Posterior cingulate gyrus (tissue), 11 donors: ENCODE measurements at places on chromosomes 6 and 20.

- no peak for DNase-seq
These were observed 2.7 kb downstream of the FOXC1 start for GRCh38 chr6:1612299-1612973.

- DNase-seq, result no peak
These were observed 6.3 kb upstream of the WFDC13 start for GRCh38 chr20:45695496-45695895.

DNA sequence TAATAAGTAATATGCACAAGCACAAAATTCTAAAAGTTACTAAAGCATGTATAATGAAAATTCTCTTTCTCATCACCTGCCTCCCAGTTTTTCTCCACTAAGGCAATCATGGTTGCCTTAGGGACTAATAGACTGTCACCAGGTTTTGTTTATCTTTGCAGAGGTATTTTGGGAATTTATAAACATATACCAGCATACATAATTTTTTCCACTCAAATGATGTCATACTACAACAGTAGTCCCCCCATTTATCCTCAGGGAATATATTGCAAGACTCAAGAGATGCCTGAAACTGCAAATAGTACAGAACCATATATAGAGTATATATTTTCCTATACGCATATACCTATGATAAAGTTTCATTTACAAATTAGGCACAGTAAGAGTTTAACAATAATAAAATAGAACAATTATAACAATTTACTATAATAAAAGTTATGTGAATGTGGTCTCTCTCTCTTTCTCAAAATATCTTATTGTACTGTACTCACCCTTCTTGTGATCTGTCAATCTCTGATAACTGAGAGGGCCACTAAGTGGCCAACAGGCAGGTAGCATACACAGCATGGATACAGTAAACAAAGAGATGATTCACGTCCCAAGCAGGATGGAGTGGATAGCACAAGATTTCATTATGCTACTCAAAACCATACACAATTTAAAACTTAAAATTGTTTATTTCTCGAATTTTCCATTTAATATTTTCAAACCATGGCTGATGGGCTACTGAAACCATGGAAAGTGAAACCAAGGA is 19.7 kb downstream of the RBL1 start:
- no peak for DNase-seq

- DNase-seq, result no peak
These were observed 3.7 kb downstream of the NRN1 start for GRCh38 chr6:6002848-6003620.

- DNase-seq, result no peak
These were observed 61.6 kb downstream of the KIAA0319 start for GRCh38 chr6:24584382-24584720.

- no peak for DNase-seq
These were observed 409.1 kb upstream of the AGPAT4 start for GRCh38 chr6:161682982-161683381.

- DNase-seq, result no peak
These were observed 39.2 kb upstream of the MMS22L start for GRCh38 chr6:97322226-97322625.

GRCh38 chr6:151679081-151679480 is 128.4 kb upstream of the ESR1 start:
- no peak for DNase-seq

DNA sequence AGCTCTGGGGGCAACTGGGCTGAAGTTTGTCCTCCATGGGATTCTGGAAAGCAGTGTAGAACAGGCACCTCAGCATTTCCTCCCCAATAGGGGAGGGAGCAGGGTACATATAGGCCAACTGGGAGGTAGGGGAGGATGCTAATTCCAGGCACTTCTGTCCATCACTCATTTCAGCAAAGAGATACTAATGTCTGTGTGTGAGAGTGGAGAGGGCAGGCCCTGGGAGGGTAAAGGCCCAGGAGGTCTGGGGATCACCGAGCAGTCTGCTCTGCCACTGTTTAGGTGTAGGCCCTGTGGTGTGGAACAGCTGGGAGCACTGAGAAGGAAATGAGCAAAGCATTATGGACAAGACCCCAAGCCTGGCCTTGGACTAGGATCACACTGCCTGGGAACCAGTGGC is 158.7 kb downstream of the SLC24A3 start:
- no peak for DNase-seq

DNA sequence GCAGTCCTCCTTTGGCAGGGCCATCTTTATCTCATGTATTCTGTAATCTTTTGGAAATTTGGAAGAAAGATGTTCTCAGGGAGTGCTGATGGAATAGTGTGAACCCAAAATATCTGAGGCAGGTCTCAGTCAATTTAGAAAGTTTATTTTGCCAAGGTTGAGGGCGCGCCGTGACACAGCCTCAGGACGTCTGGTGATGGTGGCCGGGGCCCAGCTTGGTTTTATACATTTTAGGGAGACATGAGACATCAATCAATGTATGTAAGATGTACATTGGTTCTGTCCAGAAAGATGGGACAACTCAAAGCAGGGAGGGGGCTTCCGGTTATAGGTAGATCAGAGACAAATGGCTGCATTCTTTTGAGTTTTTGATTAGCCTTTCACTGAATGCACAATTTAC is 89.8 kb downstream of the ERMARD start:
- no peak for DNase-seq

DNA sequence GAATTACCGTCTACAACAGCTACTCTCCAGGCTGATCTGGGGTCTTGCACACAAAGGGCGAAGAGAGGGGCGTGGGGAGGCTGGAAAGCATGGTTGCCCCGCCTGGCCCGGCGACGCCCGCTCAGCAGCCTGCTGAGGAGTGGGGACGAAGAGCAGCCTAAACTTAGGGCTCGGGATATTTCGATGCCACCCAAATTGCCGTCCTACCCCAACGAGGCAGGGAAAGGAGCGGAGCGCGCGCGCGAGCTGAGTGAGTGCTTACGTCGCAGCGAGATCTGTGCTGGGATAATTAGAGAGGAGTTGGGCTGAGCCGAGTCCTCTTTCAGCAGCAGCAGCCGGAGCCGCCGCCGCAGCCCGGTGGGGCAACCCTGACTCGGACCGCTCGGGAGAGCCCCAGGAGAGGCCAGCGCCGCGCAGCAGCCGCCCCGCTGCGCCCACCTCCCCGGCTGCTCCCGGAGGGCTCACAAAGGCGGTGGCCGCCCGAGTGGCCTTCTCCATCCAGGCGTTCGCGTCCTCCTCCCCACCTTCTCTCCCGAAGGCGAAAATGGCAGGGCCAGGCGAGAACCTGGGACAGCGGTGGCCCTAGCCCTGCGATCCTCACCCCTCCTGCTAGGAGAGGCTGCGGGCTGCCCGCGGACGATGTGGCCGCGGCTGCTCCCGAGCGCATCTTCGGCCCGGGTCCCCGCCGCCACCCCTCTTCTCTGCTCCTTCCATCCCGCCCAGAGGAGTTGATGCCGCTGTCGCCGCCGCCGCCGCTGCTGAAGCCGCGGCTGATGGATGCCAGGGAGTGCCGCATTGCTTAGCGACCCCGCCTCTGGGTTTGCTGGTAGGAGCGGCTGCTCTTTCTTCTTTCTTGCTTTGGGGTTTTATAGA is at the start of gene CLVS2:
TSS of gene CLVS2 (plus strand) at position 315 of the 873 bp plus-strand sequence. CDS start 1,543 bp downstream, outside the sequence.
- DNase-seq, result peak; percentile 64

- DNase-seq, result no peak
These were observed 4.8 kb downstream of the TBPL1 start for GRCh38 chr6:133957780-133958242.

DNA sequence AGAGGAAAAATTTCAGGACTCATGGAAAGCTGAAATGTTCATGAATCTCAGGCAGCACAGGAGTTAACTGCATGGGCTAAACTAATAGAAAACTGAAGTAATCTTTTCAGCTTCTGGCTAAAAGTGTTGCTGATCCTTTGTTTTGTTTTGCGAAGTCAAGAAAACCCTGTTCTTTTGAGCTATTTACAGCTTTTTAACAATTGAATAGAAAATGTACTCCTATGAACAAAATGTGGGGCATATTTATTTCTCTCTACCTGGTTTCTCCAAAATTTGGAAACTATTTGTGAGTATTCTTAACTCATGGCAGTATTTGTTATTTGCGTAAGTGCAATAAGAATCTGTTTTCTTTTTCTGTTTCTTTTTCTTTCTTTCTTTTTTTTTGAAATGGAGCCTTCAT is 818.8 kb upstream of the CITED2 start:
- no peak for DNase-seq

- DNase-seq, result no peak
These were observed 118.8 kb downstream of the COL19A1 start for GRCh38 chr6:69985180-69985579.

DNA sequence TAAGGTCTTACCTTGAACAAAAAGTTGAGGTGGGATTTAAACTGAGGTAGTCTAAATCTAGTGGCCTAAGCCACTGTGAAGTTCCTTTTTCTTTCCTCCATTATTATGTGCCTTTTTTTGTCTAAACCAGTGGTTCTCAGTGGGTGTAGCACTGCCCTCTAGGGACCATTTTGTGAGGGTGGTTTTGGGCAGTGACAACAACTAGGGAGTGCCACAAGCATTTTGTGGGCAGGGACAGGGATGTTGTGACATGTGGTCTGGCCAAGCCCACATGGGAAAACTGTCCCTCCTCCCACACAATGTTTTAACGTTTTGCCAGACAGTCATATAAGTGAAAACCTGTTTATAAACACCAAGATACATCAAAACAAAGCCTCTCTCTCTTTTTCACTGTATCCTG is 899.4 kb upstream of the FLRT3 start:
- no peak for DNase-seq

GRCh38 chr20:53126185-53126584 is 154.0 kb downstream of the TSHZ2 start:
- DNase-seq, result no peak

- DNase-seq, result no peak
These were observed 15.0 kb upstream of the IFNGR1 start for GRCh38 chr6:137233911-137234863.

- no peak for DNase-seq
These were observed 110.6 kb upstream of the GLP1R start for GRCh38 chr6:38937839-38938613.

DNA sequence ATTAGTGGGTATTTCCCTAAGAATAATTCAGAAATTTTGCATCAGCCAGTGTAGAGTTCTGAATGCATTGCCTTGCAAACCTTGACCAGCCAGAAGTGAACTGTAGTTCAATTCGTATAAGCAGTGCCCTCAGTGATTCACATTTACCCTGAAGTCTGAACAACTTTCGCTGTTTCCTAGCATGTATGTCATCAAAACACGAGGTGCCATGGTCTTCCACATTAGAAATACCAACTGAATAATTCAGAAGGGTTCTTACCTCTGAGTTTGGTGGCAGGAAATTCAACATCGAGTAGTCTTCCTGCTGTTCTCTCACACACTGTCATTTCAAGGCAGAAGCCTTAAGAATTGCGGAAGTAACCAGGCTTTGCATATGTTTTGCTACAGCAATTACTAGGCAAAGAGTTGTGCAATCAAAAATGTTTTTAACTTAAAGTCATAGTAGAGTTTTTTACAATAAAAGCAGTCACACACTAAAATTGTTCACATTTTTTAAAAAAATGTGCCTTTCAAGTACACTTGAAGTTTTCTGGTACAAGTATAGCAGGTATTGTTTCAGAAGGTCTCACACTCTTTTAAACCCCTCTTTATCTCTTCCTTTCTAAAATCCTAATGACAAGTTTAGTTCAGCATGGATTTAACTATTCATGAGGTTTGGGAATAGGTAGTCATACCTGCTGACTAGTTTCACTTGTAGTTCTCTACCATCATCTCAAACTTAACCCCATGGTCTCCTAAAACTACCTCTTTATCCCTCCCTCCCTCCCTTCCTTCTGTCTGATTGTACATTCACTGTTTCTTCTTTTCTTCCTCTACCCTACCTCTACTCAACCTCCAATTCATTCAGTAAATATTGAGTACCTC is 118.3 kb downstream of the STXBP5 start:
- DNase-seq, result no peak

DNA sequence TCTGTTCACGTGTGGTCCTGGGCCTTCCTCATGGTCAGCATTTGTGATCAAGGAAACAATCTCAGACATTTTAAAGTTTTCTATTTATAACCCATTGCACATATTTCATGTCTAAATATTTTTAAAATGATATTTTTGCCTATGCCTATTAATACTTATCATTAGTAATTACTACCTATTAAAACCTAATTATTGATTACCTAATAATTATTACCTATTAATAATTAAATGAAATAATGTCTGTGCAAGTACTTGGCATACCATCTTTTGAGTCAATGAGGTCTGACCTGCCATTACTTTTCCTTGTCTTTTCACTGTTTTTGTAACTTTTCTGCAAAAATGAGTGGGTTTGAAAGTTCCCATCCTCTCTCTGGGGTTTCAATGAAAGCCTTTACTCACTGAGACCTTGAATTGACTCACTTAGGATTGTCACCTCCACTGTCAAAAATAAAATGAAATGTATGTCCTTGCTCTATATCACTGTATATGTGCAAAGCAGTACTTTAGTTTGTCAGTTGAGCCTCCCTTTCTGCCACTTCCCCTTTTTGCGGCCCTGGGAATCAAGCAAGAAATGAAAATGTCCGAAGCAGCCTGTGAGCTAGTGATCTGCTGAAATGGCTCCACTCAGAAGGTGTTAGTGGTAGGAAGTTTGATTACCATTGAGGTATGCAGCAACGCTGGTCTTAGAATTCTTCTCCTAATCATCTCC is 87.8 kb downstream of the L3MBTL3 start:
- no peak for DNase-seq

GRCh38 chr6:6650839-6651238 is 62.3 kb downstream of the LY86 start:
- DNase-seq, result no peak

DNA sequence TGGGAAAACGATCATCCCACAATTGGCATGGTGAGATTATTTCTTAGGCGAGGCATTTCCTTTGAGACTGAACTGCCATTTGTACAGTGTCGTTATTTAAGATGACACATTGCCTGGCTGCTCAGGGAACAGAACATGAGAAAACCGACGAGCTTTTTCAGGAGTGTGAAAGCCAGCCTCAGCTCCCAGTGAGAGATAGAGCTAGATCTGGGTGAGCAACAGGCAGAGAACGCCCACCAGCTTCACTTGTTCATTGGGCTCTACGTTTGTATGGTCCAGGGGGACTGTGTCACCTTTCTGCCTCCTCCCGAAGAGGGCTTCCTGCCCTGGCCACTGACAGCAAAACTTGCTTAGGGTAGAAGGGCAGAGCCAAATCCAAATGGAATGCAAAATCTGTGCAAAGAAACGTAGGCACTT is 378.1 kb downstream of the RNGTT start:
- DNase-seq, result no peak

DNA sequence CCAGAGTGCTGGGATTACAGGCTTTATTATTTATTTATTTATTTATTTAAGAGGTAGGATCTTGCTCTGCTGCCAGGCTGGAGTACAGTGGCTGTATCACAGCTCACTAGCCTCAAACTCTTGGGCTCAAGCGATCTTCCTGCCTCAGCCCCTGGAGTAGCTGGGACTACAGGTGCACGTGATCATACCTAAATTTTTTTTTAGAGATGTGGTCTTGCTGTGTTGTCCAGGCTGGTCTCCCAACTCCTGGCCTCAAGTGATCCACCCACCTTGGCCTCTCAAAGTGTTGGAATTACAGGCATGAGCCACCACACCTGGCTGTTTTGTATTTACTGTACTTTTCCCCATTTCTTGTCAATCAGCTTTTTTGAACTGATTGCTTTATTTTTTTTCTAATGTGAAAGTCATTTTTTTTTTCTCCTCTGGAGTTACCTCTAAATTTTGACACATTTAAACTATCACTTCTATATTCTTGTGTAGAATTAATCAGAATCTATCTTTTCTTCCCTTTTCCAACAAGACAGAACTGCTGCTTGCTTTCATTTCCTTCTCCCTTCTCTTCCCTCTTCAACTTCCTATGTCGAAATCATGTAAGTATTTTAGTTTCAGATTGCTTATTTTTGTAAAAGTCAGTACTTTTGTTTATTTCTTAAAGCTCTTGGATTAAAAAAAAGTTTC is 12.0 kb downstream of the PANK2 start:
- no peak for DNase-seq
